Right renal pelvis (tissue), 4 donors: ENCODE measurements at places on chromosomes 3 and 15.

DNA sequence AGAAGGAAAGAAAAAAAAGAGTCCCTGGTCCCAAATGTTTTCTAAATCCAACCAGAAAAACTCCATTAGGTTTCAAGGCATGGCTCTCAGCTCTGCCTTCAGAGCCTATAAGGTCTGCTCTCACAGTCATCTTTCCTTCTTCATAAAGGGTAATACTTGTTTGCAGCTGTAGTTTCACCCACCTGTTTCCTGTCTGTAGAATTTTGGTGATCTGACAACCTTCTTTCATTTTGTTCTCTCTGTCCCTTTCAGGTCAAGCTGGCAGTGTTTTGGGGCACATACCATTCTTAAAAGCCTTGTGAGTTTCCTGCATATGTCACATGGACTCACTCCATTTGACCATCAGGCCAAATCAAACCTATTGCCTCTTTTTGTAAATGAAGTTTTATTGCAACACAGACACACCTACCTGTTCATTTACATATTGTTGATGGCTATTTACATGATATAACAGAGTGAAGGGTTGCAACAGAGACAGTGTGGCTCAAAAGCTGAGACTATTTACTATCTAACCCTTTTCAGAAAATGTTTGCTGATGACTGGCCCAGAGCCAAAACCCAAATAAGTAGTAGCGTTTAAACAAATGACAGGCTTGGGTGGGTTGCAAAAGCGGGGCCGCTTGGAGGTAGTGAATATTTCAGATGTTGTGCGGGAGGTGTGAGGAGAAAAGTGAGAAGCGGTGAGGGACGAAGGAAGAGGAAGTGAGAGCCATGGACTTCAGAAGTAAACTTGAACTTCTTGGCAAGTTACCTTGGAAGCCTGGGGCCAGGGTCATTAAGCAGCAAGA lies 292.7 kb upstream of the PROK2 start:
- DNase-seq = no peak

- DNase-seq = no peak
Observed at GRCh38 chr3:174547801-174548435, 311.2 kb upstream of the NAALADL2 start.

- DNase-seq = no peak
Observed at GRCh38 chr3:12854565-12854964, 13.2 kb upstream of the RPL32 start.

DNA sequence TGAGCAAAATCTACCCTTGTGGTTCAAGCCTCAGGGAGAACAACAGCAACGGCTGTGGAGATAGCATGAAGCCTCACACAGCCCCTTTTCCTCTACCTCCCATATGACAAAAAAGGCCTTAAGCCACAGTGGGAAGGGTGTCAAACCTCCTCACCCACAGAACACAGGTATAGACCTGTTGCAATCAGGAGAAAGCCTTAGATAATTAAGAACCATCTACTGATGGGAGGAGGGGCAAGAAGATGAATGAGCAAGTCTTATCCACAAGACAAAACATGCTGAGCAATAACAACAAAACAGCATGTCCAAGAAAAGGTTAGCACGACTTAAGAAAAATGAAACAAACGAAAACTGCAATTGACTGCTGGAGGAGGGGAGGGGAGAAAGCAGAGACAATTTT lies 272.9 kb upstream of the BCHE start:
- no peak for DNase-seq

DNA sequence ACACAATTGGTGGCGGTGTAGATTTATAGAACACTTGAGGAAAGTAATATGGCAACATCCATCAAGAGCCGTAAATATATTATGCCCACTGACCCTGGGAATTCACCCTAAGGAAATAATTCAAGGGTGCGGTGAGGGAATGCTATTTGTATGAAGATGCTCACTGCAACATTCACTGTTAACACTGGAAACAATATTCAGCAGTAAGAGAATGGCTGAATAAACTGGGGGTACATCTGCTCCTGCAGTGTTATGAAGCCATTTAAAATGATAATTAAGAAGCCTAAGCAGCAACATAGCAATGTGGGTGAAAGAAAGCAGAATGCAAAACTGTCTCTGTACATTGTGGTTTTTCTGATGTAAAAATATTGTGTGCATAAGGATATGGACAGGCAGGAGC lies 87.6 kb downstream of the RAB11A start:
- DNase-seq = no peak
